Activated CD4-positive, alpha-beta memory T cell treated with anti-CD3 and anti-CD28 coated beads for 36 hours (primary cell): ENCODE measurements at places on chromosomes 1 and 21. TPM values are rescaled to one million over a fixed set of nuclear protein-coding genes. Genes with fewer than 3 reads are reported as not detected.

DNA sequence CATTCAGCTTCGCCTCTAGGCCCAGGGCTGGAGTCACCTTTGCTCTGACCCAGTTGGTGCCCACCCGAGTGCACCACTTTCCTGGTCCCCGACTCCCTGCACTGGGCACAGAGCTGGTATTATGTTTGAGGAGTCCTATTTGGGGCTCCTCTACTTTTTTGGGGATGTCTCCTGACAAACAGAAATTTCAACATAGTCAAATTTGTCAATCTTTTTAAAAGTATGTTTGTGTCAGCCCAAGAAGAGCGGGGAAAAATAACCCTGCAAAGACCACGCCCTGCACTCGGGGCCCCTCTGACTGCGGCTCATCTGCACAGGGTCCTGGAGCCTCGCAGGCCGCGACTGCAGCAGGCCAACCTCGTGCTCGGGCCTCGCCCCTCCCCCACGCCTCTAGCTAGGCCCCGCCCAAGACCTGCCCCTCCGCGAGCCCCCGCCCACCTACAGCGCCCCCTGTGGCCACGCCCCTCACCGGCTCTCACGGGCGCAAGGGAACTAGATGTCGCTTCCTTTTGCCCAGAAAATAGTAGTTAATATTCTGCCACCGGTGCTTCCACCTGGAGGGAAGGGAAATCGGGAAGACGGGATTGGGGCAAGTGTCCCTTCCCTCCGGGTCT lies 11.4 kb downstream of the FAM229A start:
- no peak for DNase-seq

- no peak for DNase-seq
Observed at GRCh38 chr1:229033480-229033879, 237.4 kb upstream of the RAB4A start.

- DNase-seq: peak; percentile 31
Observed at GRCh38 chr21:41768437-41769042, 1.7 kb upstream of the RIPK4 start.

DNA sequence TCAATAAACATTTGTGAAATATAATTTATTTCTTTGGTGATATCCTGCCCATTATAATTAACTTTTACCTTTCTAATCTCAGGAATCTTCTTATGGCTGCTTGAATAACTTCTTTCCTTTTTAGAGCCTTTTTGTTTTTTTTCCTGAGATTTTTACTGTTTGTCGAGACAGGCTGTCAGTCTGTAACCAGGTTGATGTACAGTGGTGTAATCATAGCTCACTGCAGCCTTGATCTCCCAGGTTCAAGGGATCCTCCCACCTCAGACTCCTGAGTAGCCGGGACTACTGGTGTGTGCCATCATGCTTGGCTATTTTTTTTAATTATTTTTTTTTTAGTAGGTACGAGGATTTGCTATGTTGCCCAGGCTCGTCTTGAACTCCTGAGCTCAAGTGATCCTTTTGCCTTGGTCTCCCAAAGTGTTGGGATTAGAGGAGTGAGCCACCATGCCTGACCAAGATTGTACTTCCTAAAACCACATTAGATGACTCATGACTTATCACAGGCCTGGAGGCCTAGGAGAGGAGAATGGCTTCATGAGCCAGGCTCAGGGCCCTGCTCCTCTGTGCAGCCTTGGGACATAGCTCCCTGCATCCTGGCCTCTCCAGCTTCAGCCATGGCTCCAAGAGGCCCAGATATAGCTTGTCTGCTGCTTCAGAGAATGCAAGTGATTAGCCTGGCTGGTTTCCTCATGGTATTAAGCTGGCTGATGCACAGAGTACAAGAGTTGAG lies 48.6 kb downstream of the CTH start:
- DNase-seq: no peak

DNA sequence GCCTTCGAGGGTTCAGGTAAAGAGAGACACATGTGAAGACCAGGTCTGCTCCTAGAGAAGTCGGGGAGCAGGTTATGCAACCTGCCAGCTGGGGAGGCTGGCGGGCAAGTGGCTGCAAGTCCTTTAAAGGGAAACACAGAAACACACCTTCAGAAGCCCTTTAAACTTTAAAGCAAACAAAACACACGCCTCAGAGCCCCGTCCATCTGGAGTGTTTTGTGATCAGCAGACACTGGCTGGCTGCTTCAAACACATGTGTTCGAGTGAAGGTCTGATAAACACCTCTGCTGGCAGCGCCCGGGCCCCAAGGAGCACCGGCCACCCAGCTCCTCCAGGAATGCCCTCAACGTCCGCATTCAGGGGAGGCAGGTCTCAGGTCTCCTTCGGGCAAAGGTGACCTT lies 15.2 kb downstream of the RIPK4 start:
- no peak for DNase-seq

GRCh38 chr1:92367496-92367895 lies 68.6 kb downstream of the RPAP2 start:
- DNase-seq: no peak

GRCh38 chr1:37394574-37395464 lies 79.6 kb upstream of the ZC3H12A start:
- DNase-seq: no peak

DNA sequence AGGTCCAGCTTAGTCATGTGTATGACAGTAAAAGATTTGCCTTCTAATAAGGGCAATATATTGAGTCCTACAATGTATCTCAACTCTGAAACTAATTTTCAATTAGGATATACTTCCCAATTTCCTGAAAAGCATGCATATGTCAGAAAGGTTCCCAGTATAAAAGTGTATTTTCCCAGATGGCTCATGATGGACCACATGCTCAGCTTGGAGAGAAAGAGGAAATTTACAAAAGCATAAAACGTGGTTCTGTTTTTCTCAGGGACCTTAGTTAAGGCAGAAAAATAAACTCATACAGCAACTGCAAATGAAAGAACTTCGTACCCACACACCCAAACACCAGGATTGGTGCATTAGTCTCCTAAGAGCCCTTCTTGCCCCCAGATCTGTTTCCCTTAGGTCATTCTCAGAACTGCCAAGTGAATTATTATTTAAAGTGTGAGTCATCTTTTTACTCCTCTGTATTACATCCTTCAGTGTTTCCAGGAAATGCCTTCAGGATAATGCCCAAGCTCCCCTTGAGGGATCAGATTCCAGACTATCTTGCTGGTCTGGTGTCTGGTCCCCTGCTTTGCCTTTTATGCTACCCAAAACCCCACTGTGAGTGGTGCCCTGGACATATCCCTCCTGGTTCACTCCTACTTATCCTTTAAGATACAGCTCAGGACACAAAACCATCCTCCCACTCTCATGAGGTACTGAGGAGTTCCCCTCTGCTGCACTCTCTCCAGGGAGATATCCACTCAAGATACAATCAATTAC lies 57.4 kb downstream of the SSX2IP start:
- DNase-seq: no peak

DNA sequence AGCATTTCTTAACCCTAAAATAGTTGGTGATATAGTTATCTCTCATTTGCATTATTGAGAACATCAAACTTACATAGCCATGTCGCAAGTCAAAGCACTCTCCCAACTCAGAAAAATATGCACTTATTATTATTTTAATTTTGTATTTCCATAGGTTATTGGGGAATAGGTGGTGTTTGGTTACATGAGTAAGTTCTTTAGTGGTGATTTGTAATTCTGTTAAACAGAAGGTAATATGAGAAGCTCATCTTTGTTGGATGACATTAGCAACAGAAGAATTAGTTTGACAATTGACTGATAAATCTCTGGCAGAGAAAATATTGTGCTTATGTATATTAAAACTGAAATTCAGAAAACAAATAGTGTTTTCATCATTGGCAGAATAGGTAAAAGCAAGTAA lies 154.8 kb downstream of the NFIA start:
- no peak for DNase-seq

DNA sequence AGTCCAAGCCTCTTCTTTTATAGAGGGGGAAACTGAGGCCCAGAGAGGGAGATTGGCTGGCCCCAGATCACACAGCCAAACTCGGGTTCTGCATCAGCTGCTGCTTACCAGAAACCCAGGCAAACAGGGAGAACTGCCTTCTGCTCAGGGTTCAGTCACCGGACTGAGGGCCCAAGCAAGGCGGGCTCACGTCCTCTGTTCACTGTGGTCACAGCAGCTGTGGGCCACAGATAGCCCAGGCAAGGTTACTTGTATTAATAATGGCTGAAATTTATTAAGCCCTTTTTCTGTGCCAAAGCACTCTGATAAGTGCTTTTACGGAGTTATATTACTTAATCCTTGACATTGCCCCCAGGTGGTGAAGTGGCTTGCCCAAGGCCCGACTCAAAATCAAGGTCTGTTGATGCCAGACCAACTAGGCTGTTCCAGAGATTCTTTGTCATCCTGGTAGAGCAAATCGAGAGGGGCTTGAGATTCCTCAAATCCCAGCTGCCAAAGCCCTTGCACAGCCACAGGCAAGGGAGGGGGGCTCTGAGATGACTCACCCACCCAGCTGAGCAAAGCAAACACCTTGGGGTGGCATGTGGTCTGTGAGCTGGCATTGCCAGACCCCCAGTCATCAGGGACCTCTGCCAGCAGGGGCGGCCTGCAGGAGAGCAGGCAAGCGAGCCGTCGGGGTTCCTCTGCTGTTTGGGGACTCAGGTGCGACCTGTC lies 36.5 kb downstream of the EPHB2 start:
- DNase-seq: no peak

DNA sequence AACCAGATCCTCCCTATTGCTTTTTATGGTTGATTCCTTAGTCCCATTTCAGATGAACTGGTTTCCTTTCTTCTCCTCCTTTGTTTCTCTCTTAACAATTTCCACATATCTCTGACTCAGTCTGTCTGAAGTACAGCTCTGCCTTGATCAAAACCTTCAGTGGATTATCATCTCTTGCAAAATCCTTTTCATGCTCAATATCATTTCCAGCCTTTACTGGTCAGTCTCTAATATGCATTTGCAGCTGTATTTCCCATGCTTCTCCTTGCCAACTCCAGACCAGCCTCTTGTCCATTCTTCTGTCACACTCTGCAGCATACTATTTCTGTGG lies 72.2 kb downstream of the SNX7 start:
- DNase-seq: no peak

GRCh38 chr1:244598611-244599010 lies 54.3 kb upstream of the DESI2 start:
- no peak for DNase-seq

DNA sequence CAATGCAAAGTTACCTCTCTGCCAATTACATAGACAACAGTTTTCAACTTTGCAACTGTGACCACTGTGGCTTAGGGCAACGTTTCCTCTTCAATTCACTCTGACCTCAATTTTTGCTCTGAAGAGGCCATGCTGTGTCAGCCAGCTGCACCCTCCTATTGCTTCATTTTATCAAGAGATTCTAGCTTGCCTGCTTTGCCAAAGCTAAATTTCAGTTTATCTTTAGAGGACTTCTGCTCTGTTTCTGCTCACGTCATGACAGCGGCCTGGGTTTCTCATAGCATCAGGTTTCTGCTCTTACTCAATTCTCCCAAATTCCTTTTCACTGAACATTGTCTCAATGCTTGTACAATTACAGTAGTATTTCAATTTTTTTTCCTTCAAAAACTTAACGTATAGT lies 154.6 kb downstream of the PLA2G4A start:
- DNase-seq: no peak

- no peak for DNase-seq
Observed at GRCh38 chr21:45463871-45464270, 58.9 kb downstream of the COL18A1 start.

Gene MTARC1
- not detected for total RNA-seq

Gene LRRN2
- total RNA-seq: not detected

Gene SPATA17
- total RNA-seq: not detected

Gene ACOT11
- 0.99 TPM for total RNA-seq

Gene AIRE
- not detected for total RNA-seq

Gene CHI3L1
- not detected for total RNA-seq

Gene PROX1
- total RNA-seq: 0.02 TPM

Gene THEM5
- not detected for total RNA-seq

Gene DISP1
- total RNA-seq: 0.81 TPM

Gene PRDM16
- not detected for total RNA-seq
